ENCODE measurements at places on chromosomes 16 and 17. TPM values are rescaled to one million over a fixed set of nuclear protein-coding genes. Genes with fewer than 3 reads are reported as not detected.
A peak's percentile ranks its signal among the peaks of the same experiment; 100 is the strongest.

ZSCAN10 gene
- total RNA-seq = not detected

RABEP2 gene
- 17.8 TPM for total RNA-seq

DNA sequence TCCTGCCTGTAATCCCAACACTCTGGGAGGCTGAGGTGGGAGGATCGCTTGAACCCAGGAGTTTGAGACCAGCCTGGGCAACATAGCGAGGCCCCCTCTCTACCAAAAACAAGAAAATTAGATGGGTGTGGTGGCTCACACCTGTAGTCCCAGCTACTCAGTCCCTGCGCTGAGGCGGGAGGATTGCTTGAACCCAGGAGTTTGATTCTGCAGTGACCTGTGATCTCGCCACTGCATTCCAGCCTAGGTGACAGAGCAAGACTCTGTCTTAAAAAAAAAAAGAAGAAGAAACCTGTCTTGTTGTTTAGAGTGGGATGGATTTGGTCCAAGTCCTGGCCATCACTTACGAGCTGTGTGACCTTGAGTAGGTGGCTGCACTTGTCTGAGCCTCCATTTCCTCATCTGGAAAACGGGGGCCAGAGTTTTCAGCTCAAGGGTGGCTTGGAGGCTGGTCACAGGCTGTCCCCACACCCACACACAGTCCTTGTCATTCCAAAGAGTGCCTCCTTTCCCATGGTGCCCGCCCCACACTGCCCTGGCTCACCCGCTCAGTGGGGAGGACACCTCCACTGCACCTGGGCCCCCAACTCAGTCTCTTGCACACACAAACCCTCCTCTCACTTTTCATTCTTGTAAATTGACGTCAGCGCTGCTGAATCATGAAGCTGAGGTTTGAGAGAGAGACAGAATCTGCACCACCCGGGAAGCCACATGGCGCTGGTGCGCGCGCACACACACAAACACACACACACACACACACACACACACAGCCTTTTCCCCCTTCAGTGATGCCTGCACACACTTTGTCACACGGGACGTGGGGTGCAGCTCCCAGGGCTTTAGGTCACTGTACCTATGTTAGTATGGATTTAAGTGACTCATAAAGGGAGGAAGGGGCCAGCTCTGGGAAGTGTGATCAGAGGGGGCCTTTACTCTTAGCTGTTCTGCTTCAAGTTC is 4.2 kb downstream of the SOCS1 start:
- no peak for DNase-seq

KRTAP3-2 gene
- total RNA-seq = not detected

DNA sequence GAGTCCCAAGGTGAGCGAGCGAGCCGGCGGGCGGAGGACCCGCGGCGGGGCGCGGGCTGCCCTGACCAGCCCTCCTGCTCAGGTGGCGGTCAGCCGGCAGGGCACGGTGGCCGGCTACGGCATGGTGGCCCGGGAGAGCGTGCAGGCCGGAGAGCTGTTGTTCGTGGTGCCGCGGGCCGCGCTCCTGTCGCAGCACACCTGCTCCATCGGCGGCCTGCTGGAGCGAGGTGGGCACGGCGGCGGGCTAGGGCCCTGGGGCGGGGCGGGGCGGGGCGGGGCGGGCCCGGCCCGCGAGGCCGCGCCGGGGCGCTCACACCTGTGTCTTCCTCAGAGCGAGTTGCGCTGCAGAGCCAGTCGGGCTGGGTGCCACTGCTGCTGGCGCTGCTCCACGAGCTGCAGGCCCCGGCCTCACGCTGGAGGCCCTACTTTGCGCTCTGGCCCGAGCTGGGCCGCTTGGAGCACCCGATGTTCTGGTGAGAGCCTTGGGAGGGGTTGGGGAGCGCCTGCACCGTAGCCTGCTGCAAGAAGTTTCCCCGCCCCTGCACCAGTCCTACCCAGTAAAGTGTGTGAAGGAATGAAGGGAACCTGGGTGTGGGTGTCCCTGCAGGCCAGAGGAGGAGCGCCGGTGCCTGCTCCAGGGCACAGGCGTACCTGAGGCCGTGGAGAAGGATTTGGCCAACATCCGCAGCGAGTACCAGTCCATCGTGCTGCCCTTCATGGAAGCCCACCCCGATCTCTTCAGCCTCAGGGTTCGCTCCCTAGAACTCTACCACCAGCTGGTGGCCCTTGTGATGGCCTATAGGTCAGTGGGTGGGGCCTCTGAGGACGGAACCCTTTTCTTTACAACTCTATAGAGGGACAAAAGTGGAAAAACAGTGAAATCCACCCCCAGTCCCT is 802 bp downstream of the SETD6 start:
- DNase-seq = no peak

DNA sequence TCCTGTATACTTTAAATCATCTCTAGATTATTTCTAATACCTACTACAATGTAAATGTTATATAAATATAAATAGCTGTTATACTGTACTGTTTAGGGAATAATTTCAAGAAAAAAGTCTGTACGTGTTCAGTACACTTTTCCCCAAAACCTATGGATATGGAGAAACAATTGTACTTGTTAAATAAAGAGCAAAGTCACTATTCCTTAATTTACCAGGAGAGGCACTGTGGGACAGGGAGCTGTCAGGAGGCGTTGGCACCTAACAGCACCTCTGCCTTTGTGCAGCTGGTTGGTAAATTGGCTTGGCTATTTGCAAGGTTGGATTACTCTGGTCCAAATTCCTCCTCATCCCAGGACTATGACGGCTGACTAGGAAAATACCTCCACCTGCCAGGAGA is 28.0 kb downstream of the CRHR1 start:
- DNase-seq = no peak

TP53TG3C gene
- not detected for total RNA-seq

PRKAR1A gene
- total RNA-seq = 405 TPM

DNA sequence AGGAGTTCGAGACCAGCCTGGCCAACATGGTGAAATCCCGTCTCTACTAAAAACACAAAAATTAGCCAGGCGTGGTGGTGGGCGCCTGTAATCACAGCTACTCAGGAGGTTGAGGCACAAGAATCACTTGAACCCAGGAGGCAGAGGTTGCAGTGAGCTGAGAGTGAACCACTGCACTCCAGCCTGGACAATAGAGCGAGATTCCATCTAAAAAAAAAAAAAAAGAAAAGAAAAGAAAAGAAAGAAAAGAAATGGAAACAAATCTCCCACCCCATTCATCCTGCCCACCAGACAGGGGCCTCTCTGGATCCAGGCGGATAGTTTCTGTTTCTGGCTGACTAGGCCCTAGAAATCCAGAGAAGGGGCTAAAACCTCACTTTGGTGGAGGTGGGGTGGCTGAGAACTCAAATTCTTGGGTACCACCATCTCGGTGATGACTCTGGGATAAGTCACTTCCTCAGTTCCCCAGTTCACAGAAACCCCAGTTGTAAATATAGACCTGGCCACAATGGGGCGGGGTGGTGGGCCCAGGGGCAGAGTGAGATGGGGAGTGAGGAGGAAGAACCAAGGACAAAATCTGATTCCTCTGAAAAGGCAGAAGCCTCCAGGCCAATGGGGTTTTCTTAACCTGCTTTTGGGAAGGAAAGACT is 22.2 kb downstream of the SOCS1 start:
- DNase-seq = no peak

DNA sequence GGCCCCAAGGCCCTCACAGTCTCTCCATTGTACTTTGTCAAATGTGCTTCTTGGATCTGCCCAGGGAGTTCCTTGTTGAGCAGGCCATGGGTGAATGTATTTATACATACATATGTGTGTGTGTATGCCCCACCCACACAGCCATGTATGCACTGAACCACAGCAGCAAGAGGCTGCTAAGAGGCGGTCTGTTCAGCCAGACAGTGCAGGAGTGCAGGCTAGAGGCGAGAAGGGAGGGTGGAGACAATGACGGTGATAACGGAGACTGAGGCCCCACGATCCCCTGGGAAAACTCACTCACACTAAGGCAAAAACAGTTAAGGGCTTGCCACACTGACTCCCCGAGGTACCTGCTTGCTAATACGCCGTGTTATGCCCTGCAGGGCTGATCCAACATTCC is 151.0 kb upstream of the CDC42EP4 start:
- no peak for DNase-seq

GRCh38 chr16:81697616-81698309 is 81.3 kb upstream of the PLCG2 start:
- DNase-seq = peak; percentile 71

GRCh38 chr16:52364500-52364899 is 182.4 kb downstream of the TOX3 start:
- DNase-seq = no peak

DNA sequence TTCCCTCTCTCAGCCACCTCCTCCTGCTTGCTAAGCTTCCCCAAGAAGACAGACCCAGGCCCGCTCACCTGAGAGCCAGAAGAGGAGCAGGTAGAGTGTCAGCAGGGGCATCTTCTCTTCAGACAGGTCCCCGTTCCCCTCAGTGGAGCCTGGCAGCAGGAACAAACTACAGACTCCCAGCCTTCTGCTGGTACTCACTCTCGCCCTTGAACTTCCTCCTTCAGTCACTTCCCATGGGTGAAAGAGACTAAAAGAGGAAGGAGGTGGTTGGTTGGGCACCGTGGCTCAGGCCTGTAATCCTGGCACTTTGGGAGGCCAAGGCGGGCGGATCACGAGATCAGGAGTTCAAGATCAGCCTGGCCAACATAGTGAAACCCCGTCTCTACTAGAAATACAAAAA is at the start of gene CD300LF:
CD300LF (minus strand) TSS at position 168 of the 400 bp plus-strand sequence; CDS start at position 111, 57 bp downstream.
- DNase-seq = no peak

Data from occipital lobe (tissue), 3 donors.